ENCODE measurements at places on chromosomes 2 and 18.

DNA sequence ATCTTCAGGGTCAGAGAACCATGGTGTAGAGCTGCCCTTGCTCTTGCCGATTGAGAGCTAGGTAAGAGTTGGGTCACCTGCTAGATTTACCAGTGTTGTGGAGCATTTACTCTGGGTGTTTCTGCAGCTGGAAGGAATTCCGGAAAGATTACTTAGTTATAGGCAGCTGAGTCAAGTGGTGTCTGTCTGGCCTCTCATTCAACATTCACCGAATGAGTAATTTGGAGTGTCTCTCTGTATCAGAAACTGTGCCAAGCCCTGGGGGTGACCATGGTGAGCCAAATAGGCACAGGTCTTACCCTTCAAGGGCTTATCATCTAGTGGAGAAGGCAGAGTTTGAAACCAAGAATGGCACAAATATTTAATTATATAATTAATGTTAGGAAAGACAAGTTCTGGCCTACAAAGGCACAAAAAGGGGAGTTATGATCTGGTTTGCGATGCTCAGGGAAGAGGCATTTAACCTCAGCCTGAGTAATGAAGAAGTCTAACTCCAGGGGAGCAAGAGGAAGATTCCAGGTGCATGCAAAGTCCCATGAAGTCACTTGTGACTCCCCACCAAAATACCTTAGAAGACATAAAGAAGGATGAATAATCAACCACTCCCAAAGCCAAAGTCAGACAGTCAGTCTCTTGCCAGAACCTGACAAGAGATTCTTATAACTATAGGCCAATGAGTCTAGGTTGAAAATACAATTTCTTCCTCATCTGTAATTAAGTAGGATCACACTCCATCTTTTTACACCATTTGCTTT, 12.5 kb downstream of the SETBP1 start:
- no peak for DNase-seq

- DNase-seq, result no peak
Observed at GRCh38 chr18:6249170-6249569, 165.5 kb downstream of the L3MBTL4 start.

DNA sequence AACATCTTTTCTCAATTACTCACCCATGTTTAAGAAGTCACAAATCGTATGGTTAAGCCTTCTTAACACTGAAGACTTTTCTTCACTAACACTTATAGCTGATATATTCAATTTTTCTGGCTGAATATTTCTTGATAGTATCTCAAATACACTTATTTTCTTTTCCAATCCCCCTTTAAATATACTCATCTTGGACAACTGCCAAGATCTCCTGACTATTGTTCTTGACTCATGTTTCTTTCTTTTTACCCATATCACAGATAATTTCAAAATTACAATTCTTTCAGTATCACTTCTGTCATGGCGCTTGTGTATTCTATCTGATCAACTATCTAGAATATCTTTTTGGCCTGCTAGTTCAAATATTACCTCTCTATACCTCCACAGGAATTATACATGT, 954.3 kb upstream of the ACVR2A start:
- DNase-seq, result no peak

GRCh38 chr2:26959331-26959730, 11.1 kb upstream of the MAPRE3 start:
- no peak for DNase-seq

DNA sequence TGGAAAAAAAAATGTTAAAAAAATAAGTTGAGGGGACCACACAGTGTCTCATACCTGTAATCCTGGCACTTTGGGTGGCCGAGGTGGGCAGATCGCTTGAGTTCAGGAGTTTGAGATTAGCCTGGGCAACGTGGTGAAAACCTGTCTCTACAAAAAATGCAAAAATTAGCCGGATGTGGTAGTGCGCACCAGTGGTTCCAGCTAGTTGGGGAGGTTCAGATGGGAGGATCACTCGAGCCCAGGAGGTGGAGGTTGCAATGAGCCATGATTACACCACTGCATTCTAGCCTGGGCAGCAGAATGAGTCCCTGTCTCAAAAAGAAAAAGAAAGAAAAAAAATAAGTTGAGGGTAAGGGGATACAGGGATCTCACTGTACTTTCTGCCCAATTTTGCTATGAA, 6.1 kb upstream of the KYNU start:
- DNase-seq, result no peak

- DNase-seq, result no peak
Observed at GRCh38 chr2:212549941-212550340, 11.3 kb upstream of the ERBB4 start.

GRCh38 chr2:38438883-38439612, 62.0 kb upstream of the ATL2 start:
- no peak for DNase-seq

GRCh38 chr2:187917535-187917934, 363.3 kb upstream of the TFPI start:
- DNase-seq, result no peak

GRCh38 chr18:10023853-10024570, 110.2 kb downstream of the VAPA start:
- DNase-seq, result no peak

DNA sequence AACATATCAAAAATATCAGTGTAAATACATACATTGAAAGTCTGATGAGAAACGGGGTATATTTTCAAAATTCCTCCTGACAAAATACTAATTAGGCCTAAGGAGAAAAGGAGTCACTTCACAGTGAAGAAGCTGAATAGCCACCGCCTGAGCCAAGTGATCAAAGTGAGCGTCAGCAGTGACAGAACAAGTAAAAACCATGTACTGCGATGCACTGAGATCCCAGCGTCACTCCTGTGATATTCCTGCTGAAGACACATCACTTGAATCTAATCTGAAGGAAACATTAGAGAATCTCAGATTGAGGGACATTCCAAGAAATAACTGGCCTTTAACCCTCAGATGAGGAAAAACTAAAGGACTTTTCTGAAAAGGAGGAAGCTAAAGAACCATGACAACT, 285.3 kb downstream of the EN1 start:
- no peak for DNase-seq

DNA sequence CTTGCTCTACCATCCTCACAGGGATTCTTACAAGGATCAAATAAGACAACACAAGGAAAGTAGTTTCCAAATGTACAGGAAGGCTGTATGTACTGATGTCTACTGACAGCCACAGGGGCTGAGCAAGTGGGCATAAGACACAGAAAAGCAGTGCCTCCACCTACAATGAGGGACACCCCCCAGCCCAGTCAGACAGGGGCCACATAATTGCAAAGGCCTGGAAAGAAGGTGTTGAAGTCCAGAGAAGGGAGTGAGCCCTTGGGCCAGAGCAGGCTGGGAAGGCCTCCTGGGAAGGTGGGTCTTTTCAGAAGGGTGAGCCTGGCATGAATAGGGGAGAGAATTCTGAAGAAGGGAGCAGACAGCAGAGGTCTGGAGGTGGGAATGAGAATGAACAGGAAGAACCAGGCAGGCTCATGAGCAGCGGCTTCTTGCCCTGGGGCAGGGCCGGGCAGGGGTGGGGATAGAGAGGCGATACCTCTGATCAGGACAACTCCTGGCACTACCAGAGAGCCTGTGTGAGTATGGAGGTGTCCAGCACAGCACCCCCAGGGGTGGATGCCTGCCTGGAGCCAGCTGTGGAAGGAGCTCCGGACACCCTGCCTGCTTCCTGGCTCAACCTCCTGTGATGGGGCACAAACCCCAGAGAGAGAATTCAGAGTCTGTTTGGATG, 30.1 kb downstream of the HS1BP3 start:
- no peak for DNase-seq

- no peak for DNase-seq
Observed at GRCh38 chr18:34660572-34660971, 49.5 kb upstream of the DTNA start.

- DNase-seq, result no peak
Observed at GRCh38 chr2:200259577-200259957, 46.9 kb upstream of the SPATS2L start.

GRCh38 chr2:193895226-193895625, 1700.5 kb upstream of the TMEFF2 start:
- DNase-seq, result no peak

GRCh38 chr2:43524177-43524965, 71.5 kb downstream of the THADA start:
- no peak for DNase-seq

DNA sequence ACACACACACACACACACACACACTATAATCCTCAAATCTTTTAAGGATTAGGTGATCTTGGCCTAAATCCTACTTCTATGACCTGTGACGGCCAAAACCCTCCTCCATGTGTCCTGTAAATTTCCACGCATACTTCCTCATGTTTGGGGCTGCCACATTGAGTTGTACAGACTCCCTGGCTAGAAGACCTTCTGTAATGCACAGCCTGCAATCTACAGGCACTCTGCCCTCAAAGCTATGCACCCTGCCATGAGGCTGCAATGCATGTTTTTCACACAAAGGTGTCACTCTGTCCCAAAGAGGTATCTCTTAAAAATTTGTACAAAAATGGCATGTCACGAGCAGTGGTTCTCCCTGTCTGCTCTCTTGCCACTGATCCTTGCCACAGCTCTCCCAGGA, 26.4 kb upstream of the B4GALT6 start:
- no peak for DNase-seq

- no peak for DNase-seq
Observed at GRCh38 chr2:155665704-155666103, 666.8 kb downstream of the NR4A2 start.

DNA sequence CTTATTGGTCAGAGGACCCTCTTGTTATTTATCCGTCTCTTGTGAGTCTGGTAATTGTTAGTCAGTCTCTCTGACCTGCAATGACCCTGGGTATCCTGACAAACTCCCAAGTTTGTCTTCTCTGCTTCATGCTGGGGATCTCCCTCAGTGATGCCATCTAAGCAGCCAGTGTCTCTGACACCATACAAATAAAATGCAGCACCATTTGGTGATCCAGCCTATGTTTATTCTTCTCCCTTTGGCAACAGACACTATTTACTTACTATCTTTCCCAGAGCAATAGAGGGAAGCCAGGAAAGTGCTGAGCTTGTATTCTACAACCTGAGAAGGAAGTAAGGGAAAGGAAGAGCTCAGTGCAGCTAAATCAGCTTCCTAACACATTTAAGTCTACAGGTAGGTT, 15.9 kb downstream of the SERPINE2 start:
- DNase-seq, result no peak

DNA sequence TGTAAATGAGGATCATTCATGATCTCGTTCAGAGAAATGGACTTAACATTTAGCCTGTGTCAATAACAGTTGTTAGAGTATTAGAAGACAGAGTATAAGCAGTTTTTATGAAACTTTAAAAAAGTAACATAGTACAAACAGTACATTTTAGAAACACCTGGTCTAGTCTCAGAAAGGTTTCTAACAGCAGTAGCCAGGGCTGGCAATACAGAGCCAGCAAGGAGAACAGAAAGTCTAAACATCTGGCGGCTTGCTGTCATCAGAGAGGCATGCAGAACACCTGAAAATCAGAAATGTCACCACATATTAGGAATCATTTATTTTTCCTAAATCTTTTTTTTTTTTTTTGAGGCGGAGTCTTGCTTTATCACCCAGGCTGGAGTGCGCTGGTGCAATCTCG, 50.1 kb downstream of the RPL31 start:
- no peak for DNase-seq

DNA sequence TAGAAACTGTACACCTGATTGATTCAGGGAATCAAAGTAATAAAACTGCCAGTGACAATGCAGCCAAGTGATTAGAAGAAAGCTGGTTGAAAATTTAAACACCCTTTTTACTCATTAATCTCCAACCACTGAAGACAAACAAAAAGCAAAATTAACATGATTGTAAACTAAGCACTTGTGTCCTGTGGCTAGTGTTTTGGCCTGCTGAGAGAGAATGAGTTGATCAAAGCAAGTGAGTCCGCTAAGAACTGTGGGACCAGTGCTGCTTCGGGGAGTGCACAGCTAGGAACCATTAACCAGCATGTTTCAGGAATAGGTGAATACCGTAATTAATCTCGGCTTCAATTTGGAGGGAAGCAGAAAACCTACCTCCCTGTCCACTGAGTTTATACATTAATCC, 13.6 kb upstream of the PAPOLG start:
- no peak for DNase-seq

Measured in activated CD4-positive, CD25-positive, alpha-beta regulatory T cell treated with anti-CD3 and anti-CD28 coated beads, Interleukin-2, amount 50 U/mL, for 16 hours (primary cell).